Left kidney (tissue), 8 donors: ENCODE measurements at places on chromosomes 5 and 9.
A peak's percentile ranks its signal among the peaks of the same experiment; 100 is the strongest.

DNA sequence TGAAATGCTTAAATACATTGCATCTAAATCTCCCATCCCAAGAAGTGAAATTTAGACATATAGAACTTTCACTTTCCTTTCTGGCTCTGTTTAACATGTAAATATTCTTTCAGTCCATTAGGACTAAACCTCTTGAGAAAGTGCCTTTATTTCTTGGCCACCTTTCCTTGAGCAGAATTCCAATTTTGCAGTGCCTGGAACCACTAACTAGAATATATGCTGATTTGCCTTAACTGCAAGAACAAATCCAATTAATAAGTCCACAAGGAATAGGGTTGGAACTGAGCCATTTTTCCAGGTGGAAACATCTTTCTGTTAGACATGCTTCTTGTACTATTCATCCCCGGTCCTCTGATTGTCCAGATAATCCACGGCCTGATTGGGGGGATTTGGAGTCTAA, 478.0 kb downstream of the ENC1 start:
- DNase-seq: no peak

DNA sequence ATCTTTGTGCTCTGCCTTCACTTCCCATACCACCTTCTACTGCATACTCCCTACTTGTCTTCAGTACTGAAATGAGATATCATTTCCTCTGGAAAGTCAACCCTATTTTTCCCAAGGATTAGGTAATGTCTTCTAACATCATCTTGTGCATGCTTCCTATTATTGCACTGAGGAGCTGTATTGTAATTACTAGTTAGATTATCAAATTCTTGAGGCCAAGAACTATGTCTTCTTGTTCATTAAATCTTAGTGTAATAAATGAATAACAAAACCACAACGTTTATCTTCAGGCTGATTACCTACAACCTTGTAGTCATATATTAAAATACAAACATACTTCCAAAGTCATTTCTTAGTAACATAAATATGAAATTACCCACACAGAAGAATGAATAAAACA, 87.9 kb upstream of the POU5F2 start:
- DNase-seq: no peak

- DNase-seq: no peak
Measured at GRCh38 chr9:129626625-129627284, 792 bp downstream of the NTMT1 start.

DNA sequence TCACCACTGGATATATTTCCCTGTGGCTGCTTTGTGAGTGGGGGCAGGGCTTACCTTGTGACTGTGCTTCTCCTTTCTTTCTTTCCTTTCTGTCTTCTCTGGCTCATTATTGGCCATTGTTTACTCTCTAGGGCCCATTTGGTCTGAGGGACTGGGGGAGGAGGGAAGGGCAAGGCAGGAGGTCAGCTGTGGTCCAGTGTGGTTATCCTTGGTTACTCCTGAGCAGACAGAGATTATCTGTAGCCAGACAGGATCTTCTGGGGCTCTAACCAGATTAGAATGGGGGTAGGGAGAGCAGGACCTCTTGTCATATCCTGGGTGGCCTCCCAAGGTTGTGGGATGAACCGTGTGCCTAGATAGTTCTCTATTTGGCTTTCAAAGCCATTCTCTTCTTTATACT, 71.2 kb downstream of the ANKRD55 start:
- DNase-seq: no peak

GRCh38 chr5:150660108-150660831, 781 bp upstream of the MYOZ3 start:
- no peak for DNase-seq

- no peak for DNase-seq
Measured at GRCh38 chr5:142697356-142698255, 11.7 kb upstream of the FGF1 start.

DNA sequence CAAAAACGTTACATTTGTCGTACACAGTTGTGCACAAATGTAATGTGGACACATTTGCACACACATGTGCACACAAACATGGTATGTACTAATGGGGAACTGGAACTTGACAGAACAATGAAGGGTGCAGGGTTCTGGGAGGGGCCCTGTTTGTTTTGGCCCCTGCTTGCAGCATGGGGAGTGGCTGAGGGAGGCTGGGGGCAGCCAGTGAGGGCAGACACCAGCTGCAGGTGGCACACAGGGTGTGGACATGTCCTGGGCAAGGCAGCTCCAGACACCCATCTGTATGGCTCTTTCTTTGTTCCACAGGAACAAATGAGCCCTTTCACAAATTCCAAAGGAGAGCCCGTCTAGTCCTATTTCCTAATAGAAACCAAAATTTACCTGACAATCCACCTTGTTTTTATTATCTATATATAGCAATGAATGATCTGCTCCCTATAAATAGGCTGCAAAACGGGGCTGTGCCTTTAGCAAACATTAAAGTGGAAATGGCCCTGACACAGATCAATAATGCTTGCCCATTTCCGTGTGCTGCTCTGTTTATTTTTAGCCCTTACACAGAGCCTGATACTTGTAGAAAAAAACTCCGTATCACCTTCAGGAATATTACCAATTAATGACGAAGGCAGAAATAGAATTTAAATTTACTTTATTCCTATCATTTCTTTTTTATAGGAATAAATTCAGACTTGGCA, 26.4 kb downstream of the MARCHF3 start:
- no peak for DNase-seq

- no peak for DNase-seq
Measured at GRCh38 chr5:37975531-37975930, 135.7 kb upstream of the GDNF start.

GRCh38 chr5:157371655-157372471, 88.2 kb upstream of the NIPAL4 start:
- no peak for DNase-seq

DNA sequence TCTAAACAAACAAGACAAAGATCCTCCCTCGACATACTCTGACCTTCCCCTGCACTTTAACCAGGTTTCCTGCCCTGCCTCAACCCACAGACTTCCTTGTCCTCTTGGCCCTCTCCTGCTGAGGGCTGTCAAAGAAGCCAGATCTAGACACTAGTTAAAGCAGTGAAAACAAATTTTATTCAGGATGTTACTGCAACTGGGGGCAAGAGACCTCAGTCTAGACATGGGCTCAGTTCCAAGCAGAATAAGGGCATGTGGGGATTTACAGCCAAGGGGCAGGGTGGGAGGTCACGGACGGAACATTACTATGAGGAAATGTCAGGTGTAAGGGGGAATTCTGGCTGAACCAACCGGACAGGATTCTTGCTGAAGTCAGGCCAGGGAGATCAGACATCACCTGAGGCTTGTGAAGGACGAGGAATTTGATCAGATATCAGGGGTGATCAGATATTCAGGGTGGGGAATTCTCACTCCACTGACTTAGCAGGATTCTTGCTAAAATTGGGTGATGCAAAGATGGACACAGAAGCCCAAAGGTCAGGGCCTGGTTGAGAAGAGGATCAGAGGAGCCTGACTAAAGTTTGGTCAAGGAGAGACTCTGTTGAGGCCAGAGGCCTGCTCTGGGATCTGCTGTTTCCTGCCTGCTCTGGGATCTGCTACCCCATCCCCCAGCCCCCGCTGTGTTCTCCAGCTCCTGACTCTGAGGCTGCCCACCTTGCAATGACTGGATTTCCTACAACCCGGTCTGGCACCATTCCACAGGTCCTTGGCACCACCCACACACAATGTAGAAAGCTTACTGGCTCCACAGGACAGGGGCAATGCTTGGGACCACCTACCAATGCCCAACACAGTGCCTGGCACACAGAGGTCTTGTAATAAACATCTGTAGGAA, 21.5 kb downstream of the GABBR2 start:
- DNase-seq: no peak

GRCh38 chr9:135290566-135290965, 189.0 kb upstream of the PPP1R26 start:
- no peak for DNase-seq

GRCh38 chr5:72955768-72956323, at the start of gene FCHO2:
Gene FCHO2, plus strand, starts transcription at chr5:72956041. Its CDS starts 56 bp downstream, at chr5:72956097.
- peak; percentile 97 for DNase-seq

DNA sequence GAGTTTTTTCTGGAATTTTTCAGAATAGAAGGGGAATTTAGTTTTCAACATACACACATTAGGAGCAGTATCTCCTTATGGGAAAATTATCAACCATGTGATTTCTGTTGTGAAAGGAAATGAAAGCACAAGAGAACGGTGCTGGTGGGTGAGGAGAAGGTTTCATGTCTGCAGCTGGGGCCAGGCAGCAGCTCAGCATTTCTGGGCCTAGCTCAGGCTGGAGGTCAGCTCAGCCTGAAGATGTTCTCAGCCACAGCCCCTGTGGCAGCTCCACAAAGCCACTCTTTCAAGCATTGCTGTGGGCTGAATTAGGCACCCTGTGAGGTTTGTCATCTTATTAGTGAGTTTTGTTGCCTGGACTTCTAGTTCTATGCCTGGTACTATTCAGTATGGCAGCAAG, 90.3 kb downstream of the DIRAS2 start:
- DNase-seq: no peak

- DNase-seq: no peak
Measured at GRCh38 chr5:126961702-126962101, 68.7 kb downstream of the MARCHF3 start.

GRCh38 chr5:1018596-1018995, 10.0 kb downstream of the NKD2 start:
- DNase-seq: no peak

DNA sequence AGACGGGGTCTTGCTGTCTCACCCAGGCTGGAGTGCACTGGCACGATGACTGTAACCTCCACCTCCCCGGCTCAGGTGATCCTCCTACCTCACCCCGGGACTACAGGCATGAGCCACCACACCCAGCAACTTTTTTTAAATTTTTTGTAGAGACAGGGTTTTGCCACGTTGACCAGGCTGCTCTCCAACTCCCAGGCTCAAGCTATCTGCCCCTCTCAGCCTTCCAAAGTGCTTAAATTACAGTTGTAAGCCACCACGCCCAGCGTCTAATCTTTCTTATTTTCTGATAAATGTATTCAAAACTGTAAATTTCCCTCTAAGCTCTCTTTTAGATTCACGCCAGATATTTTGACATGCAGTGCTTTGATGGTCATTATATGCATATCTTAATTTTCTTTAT, 10.3 kb downstream of the FRRS1L start:
- no peak for DNase-seq

DNA sequence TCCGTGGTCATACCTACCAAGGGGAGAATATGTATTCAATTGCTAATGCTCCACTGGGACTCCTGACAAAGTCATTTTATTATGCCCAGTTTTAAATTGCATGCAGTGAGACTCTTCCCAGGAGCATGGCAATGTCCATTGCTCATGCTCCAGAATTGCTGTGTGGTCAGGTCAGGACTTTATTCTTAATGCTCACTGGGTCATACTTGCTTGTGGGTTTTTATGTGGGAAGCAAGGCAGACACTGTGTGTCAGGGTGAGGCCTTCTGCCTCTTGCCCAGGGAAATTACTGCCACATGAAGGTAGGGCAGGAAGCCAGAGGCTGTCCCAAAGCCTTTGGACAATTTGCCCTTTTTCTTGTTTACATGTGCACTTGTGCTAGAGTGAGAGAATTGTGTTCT, 164.6 kb upstream of the MEF2C start:
- DNase-seq: no peak

- DNase-seq: no peak
Measured at GRCh38 chr5:87004101-87004500, 263.6 kb upstream of the RASA1 start.

DNA sequence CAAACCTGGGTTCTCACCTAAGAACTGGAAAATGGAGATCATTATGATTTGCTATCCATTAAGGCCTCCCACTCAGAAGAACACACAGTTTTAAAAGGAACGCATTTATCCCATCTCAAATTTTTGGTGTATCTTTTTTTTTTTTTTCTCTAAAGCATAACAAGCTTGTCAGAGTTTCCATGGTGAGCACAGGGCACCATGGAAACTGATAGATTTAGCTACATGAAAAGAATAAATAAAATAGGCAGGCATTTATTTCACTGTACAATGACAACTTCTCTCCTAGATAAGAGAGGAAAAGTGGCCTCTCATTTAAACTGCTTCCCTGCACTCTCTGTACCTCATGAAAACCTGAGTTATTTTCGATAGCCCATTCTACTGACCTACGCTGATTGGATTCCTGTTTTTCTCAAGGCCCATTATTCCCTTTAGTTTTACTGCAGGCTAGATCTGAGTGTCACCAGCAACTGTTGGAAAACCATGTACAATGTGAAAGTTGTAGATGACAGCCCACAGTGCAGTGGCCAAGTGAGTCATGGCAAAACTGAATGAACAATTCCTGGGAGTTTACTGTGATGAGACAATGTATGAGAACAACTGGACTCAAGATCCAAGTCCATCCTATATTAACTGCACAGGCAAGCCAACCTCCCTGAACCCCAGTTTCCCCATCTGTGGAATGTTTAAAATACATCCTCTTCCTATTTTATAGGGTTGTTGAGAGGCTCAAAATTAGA, 4.3 kb upstream of the GDA start:
- no peak for DNase-seq

- DNase-seq: no peak
Measured at GRCh38 chr9:112110777-112111113, 64.4 kb downstream of the SUSD1 start.

DNA sequence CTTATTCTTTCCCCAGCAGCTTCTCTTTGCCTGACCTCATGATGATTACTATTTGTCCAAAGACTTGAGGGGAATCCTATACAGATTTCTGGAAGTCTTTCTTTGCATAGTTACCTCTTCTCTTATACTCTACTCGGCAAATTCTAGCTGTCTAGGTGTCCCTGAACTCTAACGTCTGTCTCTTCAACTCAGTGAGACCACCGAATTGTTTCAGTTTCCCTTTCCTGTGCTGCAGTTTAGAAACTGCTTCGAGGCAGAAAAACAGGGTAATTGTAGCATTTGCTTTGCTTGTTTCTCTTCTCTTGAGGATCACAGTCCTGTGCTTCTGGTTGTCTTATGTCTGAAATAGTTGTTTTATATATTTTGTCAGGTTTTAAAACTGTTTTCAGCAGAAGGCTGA, 14.8 kb downstream of the LVRN start:
- no peak for DNase-seq

- DNase-seq: no peak
Measured at GRCh38 chr9:16693616-16694015, 176.9 kb downstream of the BNC2 start.

GRCh38 chr9:5951686-5952211, 61.1 kb downstream of the MLANA start:
- no peak for DNase-seq

DNA sequence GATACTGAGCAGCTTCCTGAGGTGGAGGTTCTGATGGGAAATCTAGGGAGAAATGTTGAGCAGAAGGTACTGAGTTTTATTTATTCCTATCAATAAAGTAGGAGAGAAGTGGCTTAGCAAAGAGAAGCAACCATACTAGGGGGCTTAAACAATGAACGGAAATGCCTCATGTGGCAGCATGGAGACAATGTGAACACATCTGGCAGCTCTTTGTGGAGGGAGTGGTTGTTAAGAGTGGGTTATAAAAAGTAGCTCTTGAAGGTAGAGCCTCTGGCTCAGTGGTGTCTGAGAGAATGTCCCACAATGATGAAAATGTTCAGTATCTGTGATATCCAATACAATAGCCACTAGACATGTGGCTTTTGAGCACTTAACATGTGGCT, 52.7 kb upstream of the EQTN start:
- no peak for DNase-seq
